ENCODE measurements at places on chromosomes 7 and 10.

DNA sequence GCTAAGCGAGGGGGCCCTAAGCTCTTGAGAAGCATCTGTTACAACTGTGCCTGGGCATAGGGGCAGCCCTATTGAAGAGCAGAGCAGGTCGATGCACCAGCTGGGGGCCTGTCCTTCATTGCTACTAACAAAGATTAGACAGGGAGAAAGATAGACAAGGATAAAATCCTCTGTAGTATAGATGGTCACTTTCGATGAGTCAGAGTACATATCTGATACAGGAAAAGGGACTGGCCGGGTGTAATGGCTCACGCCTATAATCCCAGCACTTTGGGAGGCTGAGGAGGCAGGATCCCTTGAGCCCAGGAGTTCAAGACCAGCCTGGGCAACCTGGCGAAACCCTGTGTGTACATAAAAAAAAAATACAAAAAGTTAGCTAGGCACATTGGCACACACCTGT, 13.6 kb downstream of the OPTN start:
- DNase-seq, result no peak

GRCh38 chr10:84177541-84178141, 4.0 kb downstream of the GPR15LG start:
- no peak for DNase-seq

GRCh38 chr7:54769203-54769602, 10.2 kb upstream of the SEC61G start:
- DNase-seq, result no peak

- DNase-seq, result no peak
Observed at GRCh38 chr10:119339109-119339508, 131.7 kb downstream of the GRK5 start.

- no peak for DNase-seq
Observed at GRCh38 chr10:100174699-100175677, 10.8 kb downstream of the ERLIN1 start.

GRCh38 chr7:39594988-39595620, 28.3 kb upstream of the RALA start:
- DNase-seq, result no peak

DNA sequence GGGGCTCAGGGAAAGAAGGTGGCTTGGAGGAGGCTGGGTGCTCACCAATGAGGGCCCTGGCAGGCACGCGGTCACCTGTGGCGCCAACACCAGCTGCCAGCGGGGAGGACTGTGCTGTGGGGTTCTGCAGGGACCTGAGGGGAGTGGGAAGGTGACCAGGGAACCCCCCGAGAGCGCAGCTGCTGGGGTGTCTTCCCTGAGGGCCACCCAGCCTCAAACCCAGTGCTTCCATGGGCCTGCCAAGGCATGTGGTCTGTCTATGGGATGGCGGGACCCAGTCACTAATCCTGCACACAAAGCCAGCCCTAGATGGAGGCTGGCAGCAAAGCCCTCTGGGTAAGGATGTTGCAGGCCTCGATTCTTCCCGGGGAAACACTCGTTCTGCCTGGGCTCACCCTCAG, 117.1 kb downstream of the EBF3 start:
- DNase-seq, result no peak

- DNase-seq, result no peak
Observed at GRCh38 chr10:128624656-128625530, 498.7 kb upstream of the MKI67 start.

DNA sequence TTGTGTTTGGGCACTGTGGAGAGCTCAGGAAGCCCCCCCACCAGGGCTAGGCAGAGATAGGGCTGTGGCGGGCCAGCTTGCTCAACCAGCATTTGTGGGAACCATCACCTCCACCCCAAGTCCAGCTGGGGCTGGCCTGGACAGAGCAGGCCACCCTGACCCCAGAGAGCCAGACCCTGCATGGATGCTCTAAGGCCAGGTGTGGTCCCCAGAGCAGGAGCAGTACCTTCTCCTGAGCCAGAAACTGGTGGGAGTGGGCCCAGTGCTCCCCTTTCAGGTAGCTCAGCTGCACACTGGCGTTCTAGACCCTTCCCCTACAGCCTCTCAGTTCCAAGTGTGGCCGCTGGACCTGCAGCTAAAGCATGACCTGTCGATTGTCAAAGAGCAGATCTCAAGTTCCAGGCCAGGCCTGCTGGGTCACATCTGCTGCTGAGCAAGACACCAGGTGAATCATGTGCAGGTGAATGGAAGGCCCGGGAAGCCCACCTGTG, 57.2 kb downstream of the RASGEF1A start:
- DNase-seq, result no peak

DNA sequence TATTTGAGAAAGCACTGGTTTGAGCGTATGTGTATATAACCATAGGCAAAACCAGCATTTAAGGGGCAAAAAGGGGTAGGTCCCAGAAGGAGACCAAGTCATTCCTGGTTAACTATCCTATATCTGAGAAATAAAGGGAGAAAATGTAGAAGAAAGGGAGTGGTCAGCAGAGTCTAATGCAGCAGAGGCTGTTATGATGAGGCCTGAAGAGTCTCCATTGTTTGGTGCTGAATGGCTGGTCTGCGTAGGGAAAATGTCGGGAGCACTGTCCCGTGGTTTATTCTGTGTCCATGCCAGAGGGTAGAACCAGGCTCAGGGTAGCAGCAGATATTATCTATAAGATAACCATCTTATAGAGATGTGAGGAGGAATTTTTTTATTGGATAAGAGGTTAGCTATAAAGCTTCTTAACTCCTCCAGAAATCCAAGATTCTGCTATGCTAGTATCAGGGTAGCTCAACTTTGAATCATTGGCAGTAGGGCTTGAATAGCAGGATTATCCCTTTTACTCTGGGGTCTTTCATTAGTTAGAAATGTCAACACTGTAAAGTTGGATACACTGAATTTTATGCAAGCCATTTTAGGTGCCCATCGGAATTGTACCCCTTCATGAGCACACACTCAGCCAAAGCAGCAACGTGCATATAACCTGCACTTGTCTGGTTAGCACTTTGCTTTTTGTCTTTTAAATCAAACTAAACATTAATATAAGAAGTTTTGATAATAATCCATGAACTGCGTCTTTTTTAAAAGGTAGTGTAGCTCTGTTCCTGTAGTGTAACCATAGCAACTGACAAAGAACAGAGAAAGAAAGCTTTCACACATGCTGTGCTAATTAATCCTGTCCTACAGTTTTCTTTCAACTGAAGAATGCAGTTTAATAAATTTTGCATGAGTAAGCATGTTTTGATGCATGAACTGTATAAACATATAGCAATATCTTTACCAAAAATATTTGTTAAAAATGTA, 312.0 kb upstream of the FZD1 start:
- DNase-seq, result no peak

GRCh38 chr10:131310551-131311401, 745 bp downstream of the TCERG1L start:
- DNase-seq, result no peak

DNA sequence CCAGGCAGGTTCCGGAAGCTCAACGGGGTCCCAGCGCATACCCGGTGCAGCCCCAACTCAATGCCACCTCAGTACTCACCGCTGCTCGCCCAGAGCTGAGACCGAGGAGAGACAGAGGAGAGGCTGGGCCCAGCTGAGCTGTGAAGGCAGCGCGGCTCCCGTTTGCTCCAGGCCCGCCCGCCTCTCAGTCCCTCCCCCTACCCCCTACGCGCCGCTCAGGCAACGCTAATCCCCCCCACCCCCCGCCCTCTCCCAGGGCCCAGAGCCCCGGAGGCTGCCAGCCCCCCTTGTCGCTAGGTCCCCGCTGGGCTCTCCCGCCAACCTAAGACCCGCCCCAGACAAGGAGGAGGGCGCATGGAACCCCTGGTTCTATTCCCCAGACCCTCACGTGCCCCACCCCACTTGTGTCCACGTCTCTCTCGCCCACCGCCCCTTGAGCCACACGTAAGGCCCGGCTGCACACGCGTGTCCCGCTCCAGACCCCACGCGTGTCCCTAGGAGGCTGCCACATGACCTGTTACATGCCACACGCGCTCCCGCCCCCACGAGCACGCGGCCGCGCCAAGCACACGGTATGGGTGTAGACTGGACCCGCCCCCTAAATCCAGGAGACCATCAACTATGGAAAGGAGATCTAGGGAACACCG, at the start of gene PSD:
PSD (minus strand) TSS at position 164 of the 647 bp plus-strand sequence. CDS start 1,747 bp downstream, outside the sequence.
- DNase-seq, result no peak

DNA sequence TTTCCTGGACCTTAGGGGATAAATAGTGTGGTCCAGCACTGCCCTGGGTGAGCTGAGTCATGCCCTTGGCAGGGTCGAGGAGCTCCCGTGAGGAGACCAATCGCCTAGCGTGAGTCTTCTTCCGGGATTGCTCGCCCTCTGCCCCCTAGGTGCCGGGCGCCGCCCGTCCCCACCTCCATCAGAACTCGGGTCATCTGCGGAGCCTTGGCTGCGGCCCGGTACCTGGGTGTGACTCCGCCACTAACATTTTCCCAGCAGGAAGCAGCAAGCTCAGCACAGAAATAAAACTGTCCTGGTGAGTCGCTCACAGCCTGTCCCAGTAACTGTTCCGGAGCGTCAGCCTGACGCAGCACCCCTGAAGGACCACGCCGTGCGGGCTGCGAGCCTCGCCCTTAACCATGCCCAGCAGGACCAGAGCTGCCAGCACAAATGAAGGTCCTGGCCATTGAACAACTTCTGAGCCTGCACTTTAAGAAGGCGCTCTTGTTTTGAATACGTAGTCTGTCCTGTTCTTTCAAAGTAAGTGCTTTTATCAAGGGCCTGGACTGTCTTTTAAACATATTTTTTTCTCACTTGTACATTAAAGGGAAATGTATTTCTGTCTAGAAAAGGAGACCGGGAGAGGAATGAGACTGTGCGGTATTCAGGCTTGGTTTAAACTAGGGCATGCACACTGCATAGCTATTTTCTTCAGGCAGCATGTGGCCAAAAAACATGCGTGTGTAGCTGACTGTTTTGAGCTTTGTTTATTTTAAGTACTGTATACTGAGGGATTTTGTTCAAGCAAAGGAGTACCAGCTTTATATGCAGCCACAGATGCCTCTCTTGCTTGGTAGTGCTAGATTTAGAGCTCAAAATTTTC, 136.7 kb downstream of the HECW1 start:
- no peak for DNase-seq

GRCh38 chr7:20365486-20365885, 34.8 kb downstream of the ITGB8 start:
- no peak for DNase-seq

DNA sequence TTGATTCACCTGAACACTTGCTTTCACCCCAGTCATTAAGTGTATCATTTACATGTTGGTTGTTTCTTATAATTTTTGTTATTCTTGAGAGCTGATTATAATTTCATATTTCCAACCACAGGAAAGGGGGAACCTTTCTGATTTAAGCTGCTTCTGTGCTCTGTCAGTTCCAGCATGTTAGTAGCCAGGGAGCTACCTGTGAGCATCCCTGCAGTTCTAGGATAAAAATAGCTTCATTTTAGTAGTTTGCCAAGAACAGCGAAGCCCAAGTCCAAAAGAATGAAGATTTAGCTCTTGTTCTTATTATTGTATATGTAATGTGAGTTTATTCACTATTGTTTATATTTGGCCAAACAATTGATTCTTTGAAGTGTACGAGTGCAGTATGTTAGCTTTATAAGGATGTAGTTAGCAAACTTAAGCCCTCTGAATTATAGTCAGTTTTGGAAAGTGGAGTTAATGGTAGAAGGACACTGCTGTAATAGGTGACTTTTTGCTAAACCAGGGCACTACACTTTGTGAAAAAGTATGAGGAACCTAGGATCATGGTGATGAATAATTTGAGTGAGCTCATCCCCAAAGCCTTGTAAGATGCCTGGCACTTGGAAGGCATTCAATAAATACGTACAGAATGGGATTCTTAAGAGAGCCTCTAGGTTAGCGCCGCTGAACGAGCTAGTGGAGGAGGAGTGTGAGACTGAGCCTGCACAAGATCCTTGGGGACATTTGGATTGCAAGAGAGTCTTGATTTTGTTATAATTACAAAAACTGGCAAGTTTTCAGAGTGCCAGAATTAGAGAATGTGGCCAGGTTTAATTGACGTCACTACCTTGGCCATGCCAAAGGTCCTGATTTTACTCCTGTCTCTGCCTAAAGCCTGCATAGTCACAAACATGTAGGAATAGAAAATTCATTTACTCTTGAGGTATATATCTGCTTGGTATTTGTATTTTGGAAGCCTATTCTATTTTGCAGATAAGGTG, 29.8 kb downstream of the DNAH11 start:
- DNase-seq, result no peak

- no peak for DNase-seq
Observed at GRCh38 chr7:135333946-135334345, 100.3 kb downstream of the STRA8 start.

DNA sequence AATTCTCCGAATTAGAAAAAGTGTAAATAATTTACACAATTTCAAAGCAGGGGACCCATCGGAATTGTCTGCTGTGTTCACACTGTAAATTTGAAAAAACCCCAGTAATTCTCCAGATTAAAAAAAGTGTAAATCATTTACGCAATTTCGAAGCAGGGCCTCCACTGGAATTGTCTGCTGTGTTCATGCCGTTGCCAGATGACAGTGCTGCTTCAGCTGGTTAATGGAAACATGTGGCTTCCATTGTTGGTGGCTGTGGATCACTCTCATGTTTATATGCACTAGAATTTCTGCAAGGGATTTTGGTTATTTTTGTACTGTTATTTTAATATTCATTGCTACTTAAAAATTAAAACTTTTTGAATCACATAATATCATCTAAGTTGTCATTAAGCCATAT, 88.8 kb upstream of the ELMO1 start:
- DNase-seq, result no peak

GRCh38 chr7:158695726-158696452, 8.7 kb downstream of the NCAPG2 start:
- no peak for DNase-seq

- DNase-seq, result no peak
Observed at GRCh38 chr10:93917821-93918220, 24.0 kb downstream of the SLC35G1 start.

DNA sequence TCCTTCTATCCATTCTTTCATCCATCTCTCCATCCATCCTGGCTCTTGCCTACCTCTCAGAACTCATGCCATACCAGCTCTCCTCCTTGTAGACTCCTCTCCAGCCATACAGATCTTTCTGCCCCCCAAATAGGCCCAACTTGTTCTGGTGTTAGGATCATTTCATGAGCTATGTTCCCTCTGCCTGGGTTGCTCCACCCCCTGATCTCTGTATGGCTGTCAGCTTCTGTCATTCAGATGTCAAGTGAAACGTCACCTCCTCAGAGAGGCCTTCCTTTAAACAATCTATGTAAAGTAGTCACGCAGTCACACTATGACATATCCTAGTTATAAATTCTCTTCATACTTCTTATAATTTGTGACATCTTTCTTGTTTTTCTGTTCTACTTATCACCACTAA, 42.3 kb upstream of the PNLIPRP3 start:
- no peak for DNase-seq

- no peak for DNase-seq
Observed at GRCh38 chr7:40918701-40919271, 784.0 kb downstream of the SUGCT start.
